ENCODE measurements at places on chromosomes 12 and 14. TPM values are rescaled to one million over a fixed set of nuclear protein-coding genes. Genes with fewer than 3 reads are reported as not detected.

GRCh38 chr12:69470189-69471075 is at the start of gene FRS2:
Gene FRS2, plus strand, starts transcription at chr12:69470388. Its CDS starts 98,643 bp downstream, at chr12:69569031.
- DNase-seq = peak; percentile 38
- peaks cover 38% of the 10 kb centered on the region for H3K4me1 ChIP-seq
- H3K27ac ChIP-seq = peak within 1 kb of the TSS; percentile 99
- no peaks in the 10 kb centered on the region for H3K36me3 ChIP-seq
- H3K27me3 ChIP-seq = no peaks in the 10 kb centered on the region

- H3K4me1 ChIP-seq = no peaks in the 10 kb centered on the region
- no peak overlapping the region for H3K4me3 ChIP-seq
- no peaks in the 10 kb centered on the region for H3K36me3 ChIP-seq
- DNase-seq = no peak
- H3K27ac ChIP-seq = no peak overlapping the region
These were observed 66.0 kb upstream of the LHX5 start for GRCh38 chr12:113537751-113538087.

Gene TAS2R31
- 1.3 TPM for total RNA-seq

Gene PPP2R5C
- total RNA-seq = 80.3 TPM

Gene C14orf180
- not detected for total RNA-seq

Gene MGP
- total RNA-seq = 0.72 TPM

- H3K4me1 ChIP-seq = peaks cover 3% of the 10 kb centered on the region
- peaks cover 11% of the 10 kb centered on the region for H3K36me3 ChIP-seq
- no peaks in the 10 kb centered on the region for H3K27me3 ChIP-seq
- no peak overlapping the region for H3K4me3 ChIP-seq
These were observed 25.2 kb downstream of the G2E3 start for GRCh38 chr14:30584058-30584630.

Data from Panc1 (cell line).